ENCODE measurements at places on chromosomes 4 and X.

DNA sequence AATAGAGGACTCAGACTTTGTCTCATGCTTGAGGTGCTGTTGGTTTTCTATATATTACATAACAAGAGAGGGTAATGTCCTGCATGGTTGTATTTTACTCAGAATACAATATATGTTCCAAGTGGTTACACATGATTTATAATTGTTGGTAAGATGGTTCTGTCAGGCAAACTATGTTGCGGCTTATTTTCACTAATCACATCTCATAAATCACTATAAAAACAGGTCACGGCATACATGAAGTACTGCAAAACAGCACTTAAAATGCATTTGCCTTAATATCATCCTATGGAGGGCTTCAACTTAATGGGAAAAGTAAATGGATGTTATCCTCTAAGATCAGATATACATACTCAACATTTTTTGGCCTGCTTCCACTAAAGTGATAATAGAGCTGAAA lies 246.0 kb upstream of the ARSJ start:
- DNase-seq = no peak

DNA sequence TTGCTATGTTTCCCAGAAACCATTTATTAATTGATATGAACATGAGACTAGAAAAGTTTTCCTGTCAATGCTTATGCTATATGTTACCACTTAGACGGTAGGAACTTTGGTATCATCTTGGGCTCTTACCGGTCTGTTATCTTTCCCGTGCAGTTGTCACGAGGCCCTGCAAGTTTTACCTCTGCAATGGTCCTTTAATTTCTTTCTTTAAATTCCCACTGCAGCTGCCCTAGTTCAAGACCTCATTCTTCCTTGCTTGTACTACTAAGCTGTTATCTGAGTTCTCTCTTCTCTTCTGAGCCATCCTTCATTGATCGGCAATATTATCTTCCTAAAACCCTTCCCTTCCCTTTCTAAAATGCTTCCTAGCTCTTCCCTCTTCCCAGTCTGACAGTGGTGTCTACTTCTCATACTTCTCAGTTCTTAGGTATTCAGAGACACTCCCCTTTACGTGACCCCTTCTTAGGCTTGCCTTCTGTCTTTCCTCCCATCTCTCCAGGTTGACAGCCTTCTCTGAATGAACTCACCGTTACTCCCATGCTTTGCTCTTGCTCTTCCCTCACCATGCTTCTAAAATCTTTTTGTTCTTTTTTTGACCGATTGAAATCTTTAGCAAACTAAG lies 27.5 kb downstream of the MAGEA1 start:
- no peak for DNase-seq

GRCh38 chr4:69360271-69360670 lies 80.0 kb downstream of the UGT2B28 start:
- no peak for DNase-seq

DNA sequence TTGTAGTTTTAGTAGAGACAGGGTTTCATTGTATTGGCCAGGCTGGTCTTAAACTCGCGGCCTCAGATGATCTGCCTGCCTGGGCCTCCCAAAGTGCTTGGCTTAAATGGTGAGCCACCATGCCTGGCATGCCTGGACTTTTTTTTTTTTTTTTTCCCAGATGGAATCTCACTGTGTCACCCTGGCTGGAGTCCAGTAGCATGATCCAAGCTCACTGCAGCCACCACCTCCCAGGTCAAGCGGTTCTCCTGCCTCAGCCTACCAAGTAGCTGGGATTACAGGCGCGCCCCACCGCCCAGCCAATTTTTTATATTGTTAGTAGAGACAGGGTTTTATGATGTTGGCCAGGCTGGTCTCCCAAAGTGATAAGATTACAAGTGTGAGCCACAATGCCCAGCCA lies 8.4 kb downstream of the UBE2K start:
- no peak for DNase-seq

DNA sequence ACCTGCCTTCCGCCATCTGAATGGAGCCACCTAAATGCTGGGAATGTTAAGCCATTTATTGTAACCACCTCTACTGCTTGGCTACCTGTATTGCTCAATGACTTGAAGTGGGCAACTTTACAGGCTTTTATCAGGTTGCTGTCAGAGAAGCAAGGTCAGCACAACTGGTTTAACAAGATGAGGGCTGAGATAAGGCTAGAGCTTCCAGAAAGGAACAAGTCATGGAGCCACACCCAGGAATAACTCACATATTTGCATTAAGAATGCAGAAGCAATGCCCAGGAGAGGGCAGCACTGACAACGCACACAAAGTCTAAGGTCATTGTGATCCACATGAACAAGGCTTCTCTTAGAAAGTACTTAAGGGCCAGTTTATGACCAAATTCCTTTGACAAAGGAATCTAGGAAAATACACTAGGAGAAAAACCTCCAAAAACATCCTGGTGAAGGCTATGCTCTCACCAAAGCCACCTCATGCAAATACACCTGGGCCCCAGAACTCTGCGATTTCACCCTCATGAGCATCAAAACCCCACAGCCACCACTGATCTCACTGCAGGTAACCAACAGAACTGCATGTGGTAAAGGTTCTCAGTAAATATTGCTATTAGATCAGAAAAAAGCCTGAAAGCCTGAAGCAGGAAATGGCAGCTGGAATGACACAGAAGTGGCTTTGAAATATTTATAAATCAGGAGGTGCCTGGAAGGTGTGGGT lies 15.0 kb upstream of the STS start:
- DNase-seq = no peak

GRCh38 chr4:121829511-121829910 lies 5.8 kb upstream of the CCNA2 start:
- DNase-seq = no peak

DNA sequence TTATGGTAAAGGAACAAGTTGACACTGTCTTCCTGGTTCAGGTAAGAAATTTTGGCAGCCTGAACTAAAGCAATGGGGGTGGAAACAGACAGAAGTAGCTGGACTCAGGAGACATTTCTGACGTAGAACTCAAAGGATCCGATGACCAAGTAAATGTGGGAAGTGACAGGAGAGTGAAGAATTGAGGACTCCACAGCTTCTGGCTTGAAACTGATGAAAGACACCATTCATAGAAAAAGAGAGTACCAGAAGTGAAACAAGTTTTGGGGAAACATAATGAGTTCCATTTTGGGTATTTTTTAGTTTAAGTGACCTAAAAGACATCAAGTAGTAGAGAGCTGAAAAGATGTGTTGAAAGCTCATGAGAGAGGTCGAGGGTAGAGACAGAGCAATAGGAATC lies 5.7 kb downstream of the FAM120C start:
- DNase-seq = no peak

DNA sequence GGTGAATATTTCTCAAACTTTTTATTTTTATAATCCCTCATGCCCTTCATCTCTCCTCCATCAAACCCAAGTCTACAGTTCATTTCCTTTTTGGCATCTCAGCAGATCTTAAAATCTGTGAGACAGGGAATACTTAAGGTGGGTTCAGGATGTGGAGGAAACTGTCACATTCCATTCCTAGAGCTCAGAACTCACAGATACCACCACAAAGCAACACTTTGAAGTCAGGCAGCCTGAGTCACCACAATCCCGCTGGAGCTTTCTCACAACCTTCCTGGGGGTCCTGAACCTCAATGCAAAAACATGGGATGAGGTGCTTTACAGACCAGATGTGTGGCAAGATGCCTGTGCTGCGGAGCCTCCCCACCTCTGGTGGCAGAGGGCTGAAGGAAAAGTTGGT lies 63.2 kb downstream of the HHIP start:
- no peak for DNase-seq

DNA sequence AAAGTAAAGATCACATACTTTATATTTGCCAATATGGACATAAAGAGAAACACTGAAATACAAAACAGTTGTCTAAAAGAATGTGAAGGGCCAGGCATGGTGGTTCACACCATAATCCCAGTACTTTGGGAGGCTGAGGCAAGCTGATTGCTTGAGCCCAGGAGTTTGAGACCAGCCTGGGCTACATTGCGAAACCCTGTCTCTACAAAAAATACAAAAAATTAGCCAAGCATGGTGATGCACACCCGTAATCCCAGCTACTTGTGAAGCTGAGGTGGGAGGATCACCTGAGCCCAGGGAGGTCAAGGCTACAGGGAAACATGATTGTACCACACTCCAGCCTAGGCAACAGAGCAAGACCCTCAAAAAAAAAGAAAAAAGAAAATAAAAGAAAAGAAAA lies 11.8 kb downstream of the RBM47 start:
- DNase-seq = no peak

DNA sequence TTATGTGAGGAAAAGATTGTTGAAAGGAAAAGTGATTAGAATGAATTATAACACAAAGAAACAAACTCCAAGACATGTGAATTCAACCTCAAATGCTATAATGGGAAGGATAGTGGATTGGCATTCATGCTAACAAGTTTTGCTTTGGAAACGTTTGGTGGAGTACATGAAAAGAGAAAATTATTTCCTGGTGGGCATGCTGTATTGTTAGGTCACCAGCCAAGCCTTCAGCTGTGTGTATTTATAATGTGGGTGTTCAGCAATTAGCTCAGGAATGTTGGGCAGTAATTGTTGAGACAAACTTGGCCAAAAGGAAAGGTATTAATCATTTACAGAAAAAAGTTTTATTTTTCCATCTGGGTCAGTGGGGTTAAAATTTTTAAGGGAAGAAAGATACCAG lies 198.9 kb upstream of the ARSJ start:
- DNase-seq = no peak

DNA sequence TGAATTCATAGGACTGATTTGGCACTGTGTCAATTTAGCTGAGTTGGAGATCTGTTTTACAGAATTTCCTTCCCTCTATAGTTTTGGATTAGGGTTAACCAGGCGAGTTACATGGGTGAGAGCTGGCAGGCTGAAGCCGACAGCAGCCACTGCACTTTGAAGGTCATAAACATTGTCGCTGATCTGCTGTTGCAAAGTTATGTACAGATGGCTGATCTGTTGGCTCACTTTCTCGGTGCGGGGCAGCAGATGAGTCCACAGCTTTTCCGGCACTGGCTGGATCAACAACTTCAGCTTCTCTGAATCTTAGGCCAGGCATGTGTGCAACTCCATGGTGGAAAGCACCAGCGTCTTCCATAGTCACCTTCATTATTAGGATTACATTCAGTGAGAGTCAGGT lies 173.7 kb downstream of the GPAT3 start:
- DNase-seq = no peak

DNA sequence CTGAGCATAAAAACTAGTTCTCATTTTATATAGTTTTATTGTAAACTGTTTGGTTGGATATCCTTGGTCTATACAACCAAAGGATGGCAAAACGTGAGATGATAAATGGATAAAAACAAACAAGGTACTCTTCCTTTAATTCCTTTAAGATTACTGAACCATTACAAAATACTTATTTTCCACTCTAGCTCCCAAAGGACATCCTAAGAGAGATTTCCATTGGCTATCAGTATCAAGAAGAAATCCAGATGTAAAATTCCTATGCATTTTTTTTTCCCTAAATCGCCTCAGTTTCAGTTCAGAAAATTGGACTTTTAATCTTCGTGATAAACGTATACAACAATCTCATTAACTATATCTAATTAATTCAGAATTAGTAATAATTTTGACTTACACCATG lies 2.3 kb downstream of the FBXL5 start:
- DNase-seq = no peak

DNA sequence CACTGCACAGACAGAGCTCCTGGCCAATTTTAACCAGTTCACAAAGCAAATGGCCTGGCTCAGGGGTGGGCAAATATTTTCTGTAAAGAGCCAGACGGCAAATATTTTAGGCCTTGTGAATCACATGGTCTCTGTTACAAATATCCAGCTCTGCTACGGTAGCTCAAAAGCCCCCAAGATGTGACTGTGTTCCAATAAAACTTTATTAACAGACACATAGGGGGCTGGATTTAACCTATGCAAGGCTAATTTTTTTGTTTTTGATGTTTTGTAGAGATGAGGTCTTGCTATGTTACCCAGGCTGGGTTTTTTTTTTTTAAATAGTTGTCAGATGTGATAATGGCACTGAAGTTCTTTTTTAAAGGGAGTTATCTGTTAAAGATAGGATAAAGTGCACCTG lies 65.4 kb downstream of the PRKX start:
- no peak for DNase-seq

DNA sequence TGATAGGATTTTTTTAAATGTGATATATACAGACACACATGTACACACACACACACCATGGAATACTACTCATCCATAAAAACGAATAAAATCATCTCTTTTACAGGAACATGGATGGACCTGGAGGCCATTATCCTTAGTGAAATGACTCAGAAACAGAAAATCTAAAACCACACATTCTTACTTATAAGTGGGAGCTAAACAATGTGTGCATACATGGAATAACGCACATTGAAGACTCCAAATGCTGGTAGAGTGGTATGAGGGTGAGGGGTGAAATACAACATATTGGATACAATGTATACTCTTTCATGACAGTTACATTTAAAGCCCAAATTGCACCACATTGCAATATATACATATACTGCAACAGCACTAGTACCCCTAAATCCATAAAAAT lies 120.2 kb upstream of the ADGRL3 start:
- no peak for DNase-seq

GRCh38 chr4:25818876-25819275 lies 43.9 kb downstream of the SEL1L3 start:
- DNase-seq = no peak

DNA sequence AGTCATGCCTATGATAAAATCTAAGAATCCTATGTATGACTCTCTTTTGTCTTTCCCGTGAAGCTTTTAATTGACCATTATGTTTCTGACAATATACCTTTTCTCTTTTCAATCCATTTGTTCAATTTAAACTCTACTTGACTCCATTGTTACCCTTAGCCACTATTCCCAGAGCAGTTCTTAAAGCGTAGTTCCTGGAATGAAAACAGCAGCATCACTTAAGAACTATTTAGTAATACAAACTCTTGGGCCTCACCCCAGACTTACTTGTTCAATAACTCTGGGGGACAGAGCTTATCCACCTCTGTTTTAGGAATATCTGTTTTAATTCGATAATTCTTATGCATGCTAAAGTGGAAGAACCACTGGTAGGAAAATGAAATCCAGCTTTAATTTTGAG lies 358.4 kb downstream of the PRR32 start:
- DNase-seq = no peak

- no peak for DNase-seq
Measured at GRCh38 chrX:10619425-10620046, 849 bp downstream of the MID1 start.

- no peak for DNase-seq
Measured at GRCh38 chr4:151439320-151439719, 30.3 kb downstream of the FHIP1A start.

DNA sequence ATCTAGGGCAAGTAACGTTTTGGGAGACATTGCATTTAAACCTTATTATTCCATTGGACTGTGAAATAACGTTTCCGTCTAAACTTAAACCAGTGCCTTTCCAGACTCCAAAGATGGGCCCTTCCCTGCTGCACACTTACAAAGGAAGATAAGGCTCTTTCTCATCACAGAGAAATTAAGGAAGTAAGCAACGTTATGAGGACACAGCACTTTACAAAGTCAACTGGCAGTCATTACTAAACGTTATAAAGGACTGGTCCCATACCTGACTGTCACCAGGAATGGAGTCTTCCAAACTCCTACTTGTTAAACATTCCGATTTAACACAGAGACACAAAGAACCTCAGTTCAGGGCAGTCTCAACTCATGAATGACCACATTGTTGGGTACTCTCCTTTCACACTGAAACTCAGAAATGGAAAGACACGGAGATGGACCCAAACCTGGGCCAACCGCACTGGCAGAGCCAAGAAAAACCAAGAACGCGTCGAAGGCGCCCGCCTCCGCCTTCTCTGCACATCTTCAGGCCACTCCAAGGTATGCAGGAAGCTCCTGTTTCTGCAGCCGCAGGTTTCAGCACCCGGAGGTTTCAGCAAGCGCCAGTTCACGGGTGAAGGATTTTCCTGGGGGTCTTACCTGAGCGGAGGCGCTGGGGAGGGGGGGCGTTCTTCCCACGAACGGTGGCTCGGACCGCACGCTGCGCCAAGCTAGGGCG lies 670 bp downstream of the PAPSS1 start:
- DNase-seq = no peak
